ENCODE measurements at places on chromosomes 6 and 20.

- no peak for DNase-seq
Observed at GRCh38 chr6:36428911-36429310, 13.7 kb downstream of the PXT1 start.

GRCh38 chr6:2940010-2940850, 31.1 kb downstream of the SERPINB6 start:
- peak; percentile 36 for DNase-seq

DNA sequence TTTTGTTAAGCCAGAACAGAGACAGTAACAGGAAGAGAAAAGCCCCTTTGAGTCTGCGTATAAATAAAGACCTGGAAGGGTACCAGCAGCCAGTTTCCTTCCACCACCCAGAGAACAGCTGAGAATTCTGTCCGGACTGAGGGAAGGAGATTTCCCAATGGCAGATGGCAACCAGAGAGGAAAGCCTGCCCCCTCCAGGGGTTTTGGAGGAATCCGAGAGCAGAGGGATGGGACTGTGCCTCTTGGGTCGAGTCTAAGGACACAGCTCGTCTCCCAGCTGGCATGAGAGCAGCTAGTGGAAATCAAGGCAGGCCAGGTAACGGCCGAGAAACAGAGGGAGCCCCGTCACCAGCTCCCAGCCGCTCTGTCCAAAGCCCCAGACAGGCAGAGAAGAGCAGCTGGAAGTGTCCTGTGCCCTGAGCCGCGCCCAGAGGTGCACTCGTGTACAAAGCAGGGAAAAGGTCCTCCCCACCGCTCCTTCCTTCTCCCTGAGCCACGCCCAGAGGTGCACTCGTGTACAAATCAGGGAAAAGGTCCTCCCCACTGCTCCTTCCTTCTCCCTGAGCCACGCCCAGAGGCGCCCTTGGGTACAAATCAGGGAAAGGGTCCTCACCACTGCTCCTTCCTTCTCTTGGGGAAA, 134.0 kb upstream of the SNX9 start:
- no peak for DNase-seq

- DNase-seq = no peak
Observed at GRCh38 chr6:111121789-111122350, 34.6 kb downstream of the SLC16A10 start.

DNA sequence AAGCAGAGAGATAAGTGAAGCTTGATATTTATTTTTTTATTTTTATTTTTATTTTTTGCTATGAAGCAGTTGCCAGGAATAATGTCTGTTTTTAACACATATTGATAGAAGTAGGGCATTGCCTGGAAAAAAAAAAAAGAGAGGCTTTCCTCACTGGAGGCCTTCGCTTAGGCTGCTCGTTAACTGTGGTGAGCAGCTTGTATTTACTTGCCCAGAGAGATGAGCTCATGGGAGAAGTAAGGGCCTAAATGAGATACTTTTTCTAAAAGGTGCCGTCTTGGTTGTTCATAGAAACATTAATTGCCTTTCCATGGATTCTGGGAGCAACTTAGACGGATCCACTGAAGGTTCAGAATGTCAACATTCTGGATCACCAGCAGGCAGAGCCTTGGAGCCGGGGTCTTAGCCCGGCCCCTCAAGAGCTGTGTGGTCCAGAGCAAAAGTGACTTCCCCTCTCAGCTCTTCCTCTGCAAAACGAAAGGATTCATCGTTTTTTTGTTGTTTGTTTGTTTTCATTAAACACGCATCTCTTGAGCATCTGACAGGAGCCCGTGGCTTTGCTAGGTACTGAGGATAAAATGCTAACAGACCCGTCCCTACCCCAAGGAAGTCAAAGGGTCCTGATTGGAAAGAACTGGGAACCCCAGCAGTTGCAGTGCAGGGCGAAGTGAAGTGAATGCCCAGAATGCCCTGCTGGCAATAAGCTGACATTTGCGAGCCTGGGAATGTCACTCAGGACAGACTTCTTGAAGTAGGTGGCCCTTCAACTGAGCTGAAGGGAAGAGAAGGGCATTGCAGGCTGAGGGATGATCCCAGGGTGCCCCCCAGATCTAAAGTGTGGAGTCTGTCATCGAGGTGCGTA, 138.5 kb downstream of the ZDHHC14 start:
- no peak for DNase-seq

Data from activated T-helper 1 cell treated with Interleukin-2 at 50 U/mL for 16 hours (primary cell).